Activated T-helper 1 cell treated with anti-CD3 and anti-CD28 coated beads, Interleukin-2, amount 50 U/mL, for 16 hours (primary cell): ENCODE measurements at places on chromosomes 7 and 10.

GRCh38 chr7:43292384-43292783 lies 179.9 kb downstream of the HECW1 start:
- DNase-seq = no peak

DNA sequence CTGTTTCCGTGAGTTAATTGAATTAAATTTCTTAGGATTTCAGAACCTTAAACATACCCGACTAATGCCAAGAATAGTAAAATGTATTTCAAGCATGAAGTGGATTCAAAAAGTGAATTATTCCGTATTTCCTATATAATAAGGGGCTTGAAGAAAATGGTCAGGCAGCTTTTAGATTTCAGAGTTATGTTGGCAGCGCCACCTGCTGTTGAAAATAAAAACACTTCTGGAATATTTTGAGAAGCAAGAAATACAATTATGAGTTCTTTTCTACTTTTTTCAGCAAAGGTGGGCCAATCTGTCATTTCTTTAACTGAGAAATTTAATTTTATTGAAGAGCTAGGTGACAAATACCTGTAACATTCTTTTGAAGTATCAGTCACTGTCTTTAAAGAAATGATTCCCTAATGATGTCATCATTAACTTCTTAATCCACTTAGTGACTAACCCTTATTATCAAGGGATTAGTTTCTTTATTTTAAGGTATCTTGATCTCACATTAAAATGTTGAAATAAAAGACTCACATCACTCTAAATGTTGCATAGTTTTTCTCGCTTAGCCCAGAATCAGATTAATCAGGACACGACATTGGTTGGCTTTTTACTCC lies 36.6 kb upstream of the AGR3 start:
- DNase-seq = no peak

DNA sequence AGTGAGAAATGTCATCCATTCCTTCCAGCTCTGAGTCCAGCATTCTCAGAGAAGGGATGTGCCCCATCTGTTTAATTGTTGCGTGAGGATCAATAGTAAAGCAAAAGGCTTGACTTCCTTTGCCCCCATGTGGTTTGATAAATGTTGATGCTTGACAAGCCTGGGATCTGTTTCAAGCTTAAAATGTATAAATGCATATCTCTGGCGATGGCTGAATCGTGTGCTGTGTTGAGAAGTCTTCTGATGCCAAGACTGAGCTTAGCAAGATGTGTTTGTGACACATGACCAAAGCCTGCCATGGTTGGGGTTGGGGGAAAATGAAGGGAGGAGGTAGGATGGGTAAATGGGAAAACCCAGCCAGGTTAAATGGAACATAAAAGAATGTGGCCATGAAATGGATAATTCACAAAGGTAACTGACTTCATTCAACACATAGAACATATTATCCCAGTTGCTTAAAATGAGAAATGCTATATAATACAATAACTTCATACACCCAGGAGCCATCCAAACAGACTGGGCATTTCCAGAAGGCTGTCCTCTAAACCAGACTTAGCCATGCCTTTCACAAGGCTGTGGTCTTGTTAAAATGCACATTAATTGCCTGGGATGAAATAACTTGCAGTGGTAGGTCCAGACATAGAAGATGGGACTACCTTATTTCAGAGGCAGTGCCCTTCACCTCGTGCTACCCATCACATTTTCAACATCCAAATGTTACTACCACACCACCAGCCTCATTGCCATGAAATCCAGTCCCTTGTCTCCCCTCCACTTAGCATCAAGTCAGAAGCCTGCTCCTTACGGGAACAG lies 147.3 kb upstream of the PDE1C start:
- no peak for DNase-seq

GRCh38 chr10:46992803-46993561 lies 81.8 kb downstream of the PTPN20 start:
- no peak for DNase-seq

GRCh38 chr10:11909618-11910017 lies 86.5 kb downstream of the PROSER2 start:
- DNase-seq = no peak

GRCh38 chr10:21497177-21497807 lies 28.2 kb downstream of the SKIDA1 start:
- DNase-seq = no peak

- DNase-seq = no peak
Measured at GRCh38 chr10:122362031-122362592, 12.4 kb upstream of the PLEKHA1 start.

GRCh38 chr10:49118430-49119074 lies 3.2 kb upstream of the VSTM4 start:
- no peak for DNase-seq

DNA sequence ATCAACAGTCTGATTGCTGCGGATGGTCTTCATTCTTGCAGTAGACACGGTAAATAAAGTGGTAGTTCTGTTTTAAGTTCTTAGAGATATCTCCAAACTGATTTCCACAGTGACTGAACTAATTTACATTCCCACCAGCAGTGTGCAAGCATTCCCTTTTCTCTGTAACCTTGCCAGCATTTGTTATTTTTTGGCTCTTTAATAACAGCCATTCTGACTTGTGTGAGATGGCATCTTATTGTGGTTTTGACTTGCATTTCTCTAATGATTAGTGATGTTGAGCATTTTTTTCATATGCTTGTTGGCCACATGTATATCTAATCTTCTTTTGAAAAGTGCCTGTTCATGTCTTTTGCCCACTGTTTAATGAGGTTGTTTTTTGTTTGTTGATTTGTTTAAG lies 30.2 kb upstream of the CXCL12 start:
- no peak for DNase-seq

DNA sequence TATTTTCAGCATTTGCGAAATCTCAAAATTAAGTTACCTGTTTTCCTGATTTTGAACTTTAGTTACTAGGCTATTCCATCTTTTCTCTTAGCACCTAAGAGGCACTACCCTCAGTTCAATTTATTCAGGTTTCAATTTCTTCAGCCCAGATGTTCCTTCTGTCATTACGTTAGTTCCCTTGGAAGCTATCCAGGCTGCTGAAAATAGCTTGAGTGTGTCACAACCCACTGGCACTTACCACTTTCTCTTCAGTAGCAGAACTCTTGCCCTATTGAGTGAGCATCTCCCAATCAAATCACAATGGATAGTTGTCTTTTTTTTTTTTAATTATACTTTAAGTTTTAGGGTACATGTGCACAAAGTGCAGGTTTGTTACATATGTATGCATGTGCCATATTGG lies 332.7 kb upstream of the LRGUK start:
- no peak for DNase-seq

DNA sequence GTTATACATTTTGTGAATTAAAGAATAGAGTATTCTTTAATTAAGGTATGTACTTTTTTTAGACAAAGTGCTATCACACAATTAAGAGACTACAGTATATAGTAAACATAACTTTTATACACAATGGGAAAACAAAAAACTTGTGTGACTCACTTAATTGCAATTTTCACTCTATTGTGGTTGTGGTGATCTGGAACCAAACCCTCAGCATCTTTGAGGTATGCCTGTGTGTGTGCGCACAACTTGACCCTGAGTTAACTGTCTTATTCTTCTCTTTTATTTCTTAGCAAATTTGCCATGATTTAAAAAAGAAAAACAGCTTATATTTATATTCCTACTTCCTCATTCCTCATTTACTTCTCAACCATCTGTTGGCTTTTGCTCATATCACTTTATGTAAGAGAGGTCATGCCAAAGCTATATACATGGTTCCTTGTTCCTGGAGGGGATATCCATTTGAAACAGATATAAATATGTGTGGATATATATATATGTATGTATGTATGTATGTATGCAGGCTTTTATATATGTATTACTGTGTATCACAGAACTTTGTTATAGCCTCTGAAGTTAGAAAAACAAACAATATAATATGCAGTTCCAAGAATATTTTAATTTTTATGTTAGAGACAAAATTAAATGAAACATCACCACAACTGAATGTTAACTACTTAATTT lies 259.5 kb upstream of the HGF start:
- DNase-seq = no peak

DNA sequence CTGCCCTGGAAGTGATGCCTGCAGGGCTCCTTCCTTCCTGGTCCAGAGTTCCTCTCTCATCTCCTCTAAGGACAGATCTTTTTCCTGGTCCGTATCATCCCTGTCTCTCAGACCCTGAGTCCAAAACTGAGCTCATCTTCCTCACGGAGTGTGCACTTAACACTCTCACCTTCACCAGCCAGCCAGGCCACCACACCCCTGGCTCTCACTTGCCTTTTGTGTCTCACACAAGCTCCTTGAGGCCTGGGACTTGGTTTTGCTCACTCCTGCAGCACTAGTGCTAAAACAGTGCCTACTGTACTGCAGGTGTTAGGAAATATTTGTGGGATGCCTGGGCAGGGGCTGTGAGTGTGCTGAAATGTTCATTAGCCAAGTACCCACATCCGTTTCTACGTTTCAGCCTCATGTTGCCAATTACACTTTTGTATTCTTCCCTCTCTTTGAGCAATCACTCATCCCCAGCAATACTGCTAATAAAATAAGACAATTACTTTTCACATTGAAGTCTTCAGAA lies 21.4 kb upstream of the PARP12 start:
- DNase-seq = no peak

- DNase-seq = no peak
Measured at GRCh38 chr7:80134536-80135308, at the start of gene GNAI1. GNAI1 (plus strand) TSS chr7:80134831; CDS start chr7:80135161, 330 bp downstream.

DNA sequence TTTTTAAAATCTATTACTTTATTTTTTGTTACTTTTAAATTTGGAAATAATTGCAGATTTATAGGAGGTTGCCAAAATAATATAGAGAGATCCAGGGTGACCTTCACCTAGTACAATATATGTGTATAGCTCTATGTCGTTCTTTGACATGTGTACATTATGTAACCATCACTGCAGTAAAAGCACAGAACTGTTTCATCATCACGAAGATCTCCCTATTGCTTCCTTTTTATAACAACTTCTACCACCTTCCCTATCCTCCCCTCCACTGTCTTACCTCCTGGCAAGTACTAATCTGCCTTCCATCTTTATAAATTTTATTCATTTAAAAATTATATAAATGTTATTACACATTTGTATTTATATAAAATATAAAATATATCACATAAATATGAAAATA lies 251.0 kb downstream of the AUTS2 start:
- no peak for DNase-seq

DNA sequence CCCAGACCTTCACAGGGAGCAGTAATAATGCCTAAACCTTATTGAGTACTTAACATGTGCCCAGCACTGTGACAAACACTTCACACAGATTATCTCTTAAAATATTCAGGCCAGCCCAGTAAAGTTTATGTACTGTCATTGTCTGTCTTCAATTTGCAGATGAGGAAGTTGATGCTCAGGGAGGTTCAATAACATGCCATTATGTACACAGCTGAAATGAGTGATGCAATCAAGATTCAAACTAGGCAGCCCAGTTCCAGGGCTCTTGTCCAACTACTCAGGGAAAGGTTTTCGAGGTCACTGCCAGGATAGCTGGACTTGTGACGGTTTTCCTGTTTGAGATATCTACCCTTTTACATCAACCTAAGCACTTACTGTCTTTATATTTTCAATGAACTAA lies 56.1 kb downstream of the AUTS2 start:
- no peak for DNase-seq

GRCh38 chr10:124388476-124388822 lies 30.3 kb downstream of the OAT start:
- DNase-seq = no peak

- no peak for DNase-seq
Measured at GRCh38 chr7:116516324-116516723, 8.5 kb upstream of the CAV1 start.

- DNase-seq = no peak
Measured at GRCh38 chr7:106260136-106260561, 24.6 kb downstream of the NAMPT start.

DNA sequence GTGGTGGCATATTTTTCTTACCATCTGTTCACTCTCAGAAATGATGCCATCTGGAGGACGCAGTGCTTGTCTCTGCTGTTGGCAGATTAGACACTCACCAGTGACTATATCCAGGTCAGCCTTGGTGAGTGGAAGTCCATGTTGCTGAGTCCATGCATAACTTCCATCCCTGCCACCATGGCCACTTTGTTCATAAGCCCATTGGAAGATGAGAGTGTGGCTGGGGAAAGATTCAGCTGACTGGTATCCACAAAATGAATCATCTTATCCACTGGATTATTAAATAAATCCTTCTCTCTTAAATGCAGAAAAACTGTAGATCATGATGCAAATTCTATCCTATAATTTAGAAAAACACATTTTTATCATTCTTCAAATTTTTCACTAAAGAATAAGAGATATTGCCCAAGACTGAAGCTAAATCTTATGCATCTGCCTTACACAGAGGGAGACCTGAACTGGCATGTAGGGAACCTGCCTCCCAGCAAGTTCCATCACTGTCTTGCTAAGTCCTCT lies 726.9 kb downstream of the TNS3 start:
- no peak for DNase-seq

- peak; percentile 30 for DNase-seq
Measured at GRCh38 chr10:133378251-133379096, 588 bp upstream of the PAOX start.

- no peak for DNase-seq
Measured at GRCh38 chr7:157013602-157014549, 3.4 kb upstream of the MNX1 start.

- peak; percentile 4 for DNase-seq
Measured at GRCh38 chr7:21261627-21262594, 166.0 kb upstream of the SP4 start.

DNA sequence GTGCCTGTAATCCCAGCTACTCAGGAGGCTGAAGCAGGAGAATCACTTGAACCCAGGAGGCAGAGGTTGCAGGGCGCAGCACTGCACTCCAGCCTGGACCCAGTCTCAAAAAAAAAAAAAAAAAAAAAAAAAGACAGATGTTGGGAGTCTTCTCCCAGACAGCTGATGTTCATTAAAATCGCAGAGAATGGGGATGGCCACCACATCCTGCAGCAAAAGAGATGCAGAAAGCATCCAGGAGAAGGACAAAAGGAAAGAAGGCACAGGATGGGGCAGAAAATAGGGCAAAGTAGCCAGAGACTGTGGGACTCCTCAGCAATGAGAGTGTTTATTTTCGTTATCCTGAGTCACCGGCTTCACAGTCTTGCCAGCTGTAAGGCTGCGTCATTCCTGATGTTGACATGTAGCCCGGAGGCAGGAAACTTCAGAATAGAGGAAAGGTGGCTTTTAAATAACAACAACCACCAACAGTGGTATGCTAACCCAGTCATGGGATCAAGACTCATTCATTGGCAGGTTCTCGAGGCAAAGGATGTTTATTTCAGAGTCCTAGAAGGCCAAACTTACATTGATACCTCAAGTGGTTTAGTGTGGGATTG lies 149.5 kb upstream of the SVIL start:
- DNase-seq = no peak

DNA sequence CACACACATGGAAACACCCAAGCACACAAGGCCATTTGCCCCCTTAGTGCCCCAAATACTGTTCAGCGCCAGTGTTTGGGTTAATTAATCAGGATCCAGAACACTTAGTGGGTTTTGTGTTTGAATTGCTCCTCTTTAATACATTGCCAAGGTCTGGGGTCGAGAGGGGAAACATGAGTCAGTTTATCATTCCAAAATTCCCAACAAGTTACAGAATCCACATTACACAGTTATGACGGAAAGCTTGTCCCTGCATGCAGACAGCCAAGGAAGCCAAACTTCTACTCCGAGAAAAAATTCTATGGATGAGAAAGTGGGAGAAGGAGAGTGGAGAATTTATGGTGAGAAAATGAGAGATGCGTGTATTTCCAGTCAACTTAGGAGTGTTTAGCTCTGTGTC lies 189.0 kb downstream of the NPSR1 start:
- DNase-seq = no peak
